Psoas muscle (tissue), 8 donors: ENCODE measurements at places on chromosomes 7 and 10.

DNA sequence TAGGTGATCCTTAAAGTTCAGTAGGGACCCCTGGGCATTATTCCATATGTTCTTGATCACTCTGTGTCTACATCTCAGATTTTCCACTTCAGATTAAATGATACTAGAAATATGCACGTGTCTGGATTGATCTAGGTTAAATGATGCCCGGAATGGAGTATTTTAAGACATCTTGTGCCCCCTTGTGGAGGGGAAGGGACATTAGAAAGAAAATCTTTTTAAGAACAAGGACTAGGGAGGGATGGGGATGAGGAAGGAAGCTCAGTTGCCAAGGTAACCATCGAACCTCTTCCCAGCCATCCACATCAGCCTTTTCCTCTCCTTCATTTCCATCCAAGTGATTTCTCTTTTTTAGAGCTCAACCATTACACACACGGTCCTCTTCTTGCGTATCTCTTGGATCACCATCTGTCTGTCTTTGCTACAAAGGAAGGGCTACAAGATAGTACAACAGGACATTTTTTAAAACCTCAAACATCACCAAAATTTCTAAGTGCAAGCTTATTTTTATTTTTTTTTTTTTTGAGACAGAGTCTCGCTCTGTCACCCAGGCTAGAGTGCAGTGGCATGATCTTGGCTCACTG lies 40.5 kb downstream of the PRSS2 start:
- H3K36me3 ChIP-seq = no peaks in the 10 kb centered on the region
- H3K4me3 ChIP-seq = no peak overlapping the region
- no peak for DNase-seq
- H3K27me3 ChIP-seq = peaks cover 21% of the 10 kb centered on the region

DNA sequence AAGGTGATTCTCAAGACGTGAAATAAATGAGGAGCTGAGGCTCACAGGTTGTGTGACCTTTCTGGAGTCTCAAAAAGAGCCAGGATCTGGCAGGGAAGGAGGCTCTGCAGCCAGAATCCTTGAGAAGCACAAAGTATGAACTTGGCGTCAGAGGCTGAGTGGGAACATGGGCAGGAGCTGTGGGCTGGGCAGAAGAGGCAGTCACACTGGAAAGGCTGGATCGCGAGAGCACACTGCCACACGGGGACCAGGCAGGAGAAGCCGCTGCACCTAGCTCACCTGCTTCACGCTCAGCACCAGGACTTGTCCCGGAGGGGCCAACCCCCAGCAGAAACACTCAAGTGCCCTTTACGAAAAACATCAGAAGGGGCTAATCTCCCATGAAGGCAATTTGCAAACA lies 535.0 kb downstream of the TNS3 start:
- H3K4me3 ChIP-seq = no peak overlapping the region
- H3K27ac ChIP-seq = no peak overlapping the region
- peaks cover 39% of the 10 kb centered on the region for H3K4me1 ChIP-seq
- DNase-seq = no peak
- H3K27me3 ChIP-seq = no peaks in the 10 kb centered on the region
- H3K36me3 ChIP-seq = no peaks in the 10 kb centered on the region

- no peak overlapping the region for H3K4me3 ChIP-seq
- no peaks in the 10 kb centered on the region for H3K36me3 ChIP-seq
- H3K27me3 ChIP-seq = no peaks in the 10 kb centered on the region
- H3K27ac ChIP-seq = peak overlapping the region; percentile 36
- H3K4me1 ChIP-seq = peaks cover 27% of the 10 kb centered on the region
Observed at GRCh38 chr7:6420680-6421079, 27.1 kb downstream of the DAGLB start.

DNA sequence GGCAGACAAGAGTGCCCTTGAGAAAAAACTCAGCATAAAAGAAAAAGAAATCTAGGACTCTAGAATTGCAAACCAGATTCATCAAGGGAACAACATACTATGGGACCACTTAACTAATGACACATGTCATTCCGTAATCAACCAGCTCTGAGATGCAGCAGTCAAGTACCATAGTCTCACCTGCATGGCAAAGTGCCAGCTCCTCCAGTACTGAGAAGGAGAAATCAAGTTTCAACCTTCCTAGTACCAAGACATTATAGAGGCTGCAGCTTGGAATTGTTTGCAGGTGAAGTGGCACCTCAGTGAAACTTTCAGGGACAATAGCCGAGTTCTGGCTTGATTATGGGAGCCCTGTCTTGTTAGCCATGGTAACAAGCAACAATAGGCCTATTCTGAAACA lies 11.5 kb downstream of the STEAP1 start:
- no peak overlapping the region for H3K4me3 ChIP-seq
- H3K4me1 ChIP-seq = no peaks in the 10 kb centered on the region
- no peaks in the 10 kb centered on the region for H3K36me3 ChIP-seq
- no peak overlapping the region for H3K27ac ChIP-seq
- peaks cover 2% of the 10 kb centered on the region for H3K27me3 ChIP-seq

DNA sequence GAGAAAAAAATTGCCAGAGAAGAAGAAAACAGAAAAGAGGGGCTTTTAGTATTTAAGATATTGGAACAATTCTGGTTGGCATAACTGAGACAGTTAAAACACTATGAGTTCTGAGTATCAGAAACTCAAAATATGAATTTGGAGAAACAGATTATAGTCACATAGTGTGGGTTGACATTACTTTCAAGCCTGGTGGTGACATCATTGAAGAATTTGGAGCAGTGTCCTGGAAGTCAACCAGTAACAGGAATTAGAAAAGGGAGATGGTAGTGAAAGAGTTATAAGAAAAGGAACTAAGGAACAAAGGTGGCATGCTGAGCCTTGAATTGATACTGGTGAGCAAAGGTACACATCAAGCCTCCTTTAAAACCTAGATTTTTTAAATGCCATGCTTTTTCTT lies 88.2 kb downstream of the ZNF438 start:
- H3K4me1 ChIP-seq = peaks cover 17% of the 10 kb centered on the region
- DNase-seq = no peak
- H3K27me3 ChIP-seq = no peaks in the 10 kb centered on the region
- H3K27ac ChIP-seq = no peak overlapping the region
- no peak overlapping the region for H3K4me3 ChIP-seq

DNA sequence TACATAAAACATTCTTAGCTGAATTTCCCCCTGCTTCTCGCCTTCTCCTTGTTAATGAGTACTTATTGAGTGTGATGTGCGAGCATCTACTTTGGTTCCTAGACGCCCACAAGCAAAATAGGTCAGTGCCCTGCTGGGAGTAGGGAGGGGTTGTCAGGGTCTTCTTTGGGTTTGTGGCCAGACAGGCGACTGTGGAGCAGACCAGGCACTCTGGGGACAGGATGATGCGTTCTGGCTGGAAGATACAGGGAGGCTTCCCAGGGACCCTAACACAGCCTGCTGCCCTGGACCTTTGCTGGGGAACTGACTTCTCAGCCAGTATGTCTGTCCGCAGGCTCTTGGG lies 227.2 kb downstream of the CUX1 start:
- H3K36me3 ChIP-seq = no peaks in the 10 kb centered on the region
- no peaks in the 10 kb centered on the region for H3K27me3 ChIP-seq
- no peak overlapping the region for H3K27ac ChIP-seq
- no peak for DNase-seq

DNA sequence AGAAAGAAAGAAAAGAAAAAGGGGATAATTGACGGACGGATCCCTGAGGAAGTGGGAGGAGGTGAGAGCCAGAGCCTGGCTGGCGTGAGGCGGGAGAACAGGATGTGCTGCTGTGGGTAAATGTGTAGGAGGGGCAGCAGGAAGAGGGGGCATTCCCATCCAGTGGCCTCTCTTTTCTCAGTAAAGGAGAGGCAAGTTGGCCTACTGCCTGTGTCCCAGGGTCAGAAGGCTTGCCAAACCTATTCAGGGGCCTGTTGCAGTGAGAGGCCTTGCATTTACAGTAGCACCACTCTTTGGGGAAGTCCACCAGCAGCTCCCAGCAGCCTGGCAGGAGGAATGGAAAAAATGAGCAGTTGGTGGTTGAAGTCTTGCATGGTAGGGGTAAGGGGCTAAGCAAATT lies 26.6 kb upstream of the ASCC1 start:
- H3K27ac ChIP-seq = peak overlapping the region; percentile 90
- no peaks in the 10 kb centered on the region for H3K36me3 ChIP-seq
- no peaks in the 10 kb centered on the region for H3K27me3 ChIP-seq
- peak; percentile 66 for DNase-seq
- H3K4me1 ChIP-seq = peaks cover 65% of the 10 kb centered on the region
- H3K4me3 ChIP-seq = no peak overlapping the region

GRCh38 chr7:34282271-34282670 lies 375.7 kb upstream of the NPSR1 start:
- no peaks in the 10 kb centered on the region for H3K27me3 ChIP-seq
- no peak overlapping the region for H3K4me3 ChIP-seq
- no peak for DNase-seq
- H3K27ac ChIP-seq = no peak overlapping the region
- H3K36me3 ChIP-seq = no peaks in the 10 kb centered on the region
- H3K4me1 ChIP-seq = no peaks in the 10 kb centered on the region

- no peaks in the 10 kb centered on the region for H3K4me1 ChIP-seq
- DNase-seq = no peak
- no peak overlapping the region for H3K27ac ChIP-seq
- no peak overlapping the region for H3K4me3 ChIP-seq
Observed at GRCh38 chr7:144818511-144818910, 17.3 kb downstream of the TPK1 start.

GRCh38 chr7:135349746-135350145 lies 116.1 kb downstream of the STRA8 start:
- no peaks in the 10 kb centered on the region for H3K36me3 ChIP-seq
- no peak for DNase-seq
- H3K27me3 ChIP-seq = no peaks in the 10 kb centered on the region
- H3K27ac ChIP-seq = no peak overlapping the region
- no peak overlapping the region for H3K4me3 ChIP-seq
- H3K4me1 ChIP-seq = no peaks in the 10 kb centered on the region
